ENCODE measurements at places on chromosomes 3 and 15.

GRCh38 chr3:125641891-125642290, 46.6 kb upstream of the OSBPL11 start:
- no peak for DNase-seq

DNA sequence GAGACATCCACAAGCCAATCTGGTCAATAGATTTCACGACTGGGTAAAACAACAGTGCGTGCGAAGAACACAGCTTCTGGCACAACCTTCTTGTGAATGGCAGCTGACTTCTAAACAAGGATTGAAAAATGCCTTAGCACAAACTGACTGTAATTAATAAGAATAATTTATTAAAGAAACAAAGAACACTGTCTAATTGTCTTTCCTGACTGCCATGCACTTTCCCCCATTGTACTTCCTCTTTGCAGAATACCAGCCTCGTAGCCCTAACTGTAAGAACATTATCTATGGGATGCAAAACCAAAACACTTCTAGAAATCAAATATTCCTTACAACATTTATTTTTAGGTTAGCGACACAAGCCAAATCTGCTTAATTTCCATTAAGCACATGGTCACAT, 6.5 kb downstream of the FOXP1 start:
- no peak for DNase-seq

GRCh38 chr3:73148206-73148605, 86.7 kb downstream of the EBLN2 start:
- DNase-seq: no peak

GRCh38 chr15:42066764-42067415, 27.5 kb downstream of the PLA2G4D start:
- no peak for DNase-seq

Measured in stimulated activated CD4-positive, alpha-beta T cell treated with anti-CD3 and anti-CD28 coated beads, Interleukin-2, amount 100 ng/mL, for 24 hours (primary cell).